ENCODE measurements at places on chromosomes 12 and 14. TPM values are rescaled to one million over a fixed set of nuclear protein-coding genes. Genes with fewer than 3 reads are reported as not detected.

GRCh38 chr12:94679554-94680195 is 29.3 kb upstream of the TMCC3 start:
- no peak for DNase-seq

The CPNE6 gene
- not detected for polyA plus RNA-seq

DNA sequence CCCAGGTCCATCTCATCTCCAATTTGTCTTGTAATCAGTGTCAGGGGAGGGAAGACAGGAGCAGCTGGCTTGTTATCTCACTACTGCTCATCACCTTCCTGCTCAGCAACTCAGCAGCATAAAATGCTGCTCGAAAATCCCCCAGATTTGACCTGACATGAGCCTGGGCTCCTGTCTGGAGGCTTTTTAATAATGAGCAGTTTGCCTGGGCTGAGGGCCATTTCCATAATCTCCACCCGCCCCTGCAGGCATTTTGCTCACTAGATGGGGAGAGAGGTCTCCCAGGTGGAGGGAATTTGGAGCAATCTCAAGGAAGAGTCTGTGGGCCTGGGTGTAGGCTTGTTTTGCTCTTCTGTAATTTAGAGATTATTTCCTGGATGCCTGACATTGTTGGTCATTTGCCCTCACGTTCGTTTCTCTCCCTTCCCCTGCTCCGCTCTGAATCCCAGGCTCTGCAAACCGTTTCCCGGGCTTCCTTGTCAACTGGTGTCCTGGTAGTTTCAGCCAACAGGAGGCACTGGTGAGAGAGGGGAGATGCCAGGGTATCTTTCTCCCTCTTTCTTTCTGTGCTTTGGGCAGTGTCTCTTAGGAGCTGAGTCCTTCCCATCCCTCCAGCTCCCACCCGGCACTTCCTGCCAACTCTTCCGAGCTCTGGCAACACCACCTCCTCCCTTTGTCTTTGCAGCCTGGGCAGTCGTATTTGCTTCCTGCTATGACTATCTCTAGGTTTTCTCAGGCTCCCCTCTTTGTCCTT is 299.2 kb downstream of the GLT1D1 start:
- DNase-seq = no peak

- DNase-seq = no peak
Measured at GRCh38 chr12:129811963-129812362, 91.9 kb downstream of the TMEM132D start.

DNA sequence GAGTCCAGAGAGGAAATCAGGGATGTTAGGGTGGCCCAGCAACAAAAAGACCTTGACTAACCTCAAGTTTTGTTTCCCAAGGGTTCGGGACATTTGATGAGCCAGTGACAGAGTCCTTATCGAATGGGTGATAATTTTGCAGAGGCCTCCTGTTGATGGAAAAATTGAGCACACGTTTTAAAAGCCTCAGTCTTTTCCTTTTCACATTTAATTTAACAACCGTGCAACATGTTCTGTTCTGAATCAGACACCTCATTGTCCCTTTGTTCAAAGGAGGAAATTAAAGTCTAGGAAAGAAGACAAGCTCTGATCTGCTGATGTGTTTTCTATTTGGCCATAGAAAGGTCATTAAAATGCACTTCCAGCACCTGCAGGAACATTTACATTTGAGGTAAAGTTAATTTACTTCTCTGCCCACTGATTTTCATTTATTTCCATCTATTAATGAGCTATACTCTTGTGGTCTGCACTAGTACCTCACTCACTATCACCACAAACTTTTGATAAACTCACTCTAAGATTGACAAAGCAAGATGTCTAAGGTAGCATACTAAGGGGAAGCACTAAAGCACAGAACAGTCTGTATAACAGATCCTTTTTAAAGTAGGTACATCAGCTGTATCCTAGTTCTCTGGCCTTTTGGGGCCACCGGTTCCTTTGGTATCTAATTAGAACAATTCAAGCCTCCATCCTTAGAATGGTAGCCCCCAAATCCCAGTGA is 147.0 kb downstream of the RPAP3 start:
- no peak for DNase-seq

DNA sequence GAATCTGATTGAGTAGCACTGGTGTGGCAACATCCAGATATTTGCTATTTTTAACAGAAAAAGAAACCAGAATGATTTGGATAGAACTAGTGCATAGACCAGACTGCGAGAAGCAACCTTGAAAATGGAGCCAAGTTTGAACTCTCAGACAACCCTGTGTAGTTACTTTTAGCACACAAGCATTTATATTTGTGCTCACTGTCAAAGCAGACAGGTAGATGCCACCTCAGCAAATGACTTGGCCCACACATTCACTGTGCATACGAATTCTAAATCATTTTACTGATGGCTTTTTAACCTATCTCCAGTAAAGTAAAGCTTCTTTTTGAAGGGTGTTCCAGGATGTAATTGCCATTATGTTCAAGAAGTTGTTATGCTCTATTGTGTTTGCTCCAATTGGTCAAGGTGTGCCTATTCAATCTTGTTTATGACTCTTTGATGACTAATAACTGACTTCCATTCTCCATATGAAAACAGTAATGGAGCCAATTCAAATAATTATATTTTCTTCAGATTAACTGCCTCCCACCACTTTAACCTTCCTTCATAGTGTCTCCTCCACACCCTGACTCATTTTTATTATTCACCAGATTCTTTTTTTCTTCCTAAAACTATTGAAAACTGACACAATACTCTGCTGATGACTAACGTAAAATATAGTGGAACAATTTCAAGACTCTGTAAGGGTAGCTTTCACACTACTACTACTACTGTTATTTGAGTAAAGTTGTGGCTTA is 138.5 kb downstream of the CCER1 start:
- DNase-seq = no peak

The GLIPR1L1 gene
- polyA plus RNA-seq = not detected

- no peak for DNase-seq
Measured at GRCh38 chr14:21219561-21220111, 49.6 kb downstream of the HNRNPC start.

DNA sequence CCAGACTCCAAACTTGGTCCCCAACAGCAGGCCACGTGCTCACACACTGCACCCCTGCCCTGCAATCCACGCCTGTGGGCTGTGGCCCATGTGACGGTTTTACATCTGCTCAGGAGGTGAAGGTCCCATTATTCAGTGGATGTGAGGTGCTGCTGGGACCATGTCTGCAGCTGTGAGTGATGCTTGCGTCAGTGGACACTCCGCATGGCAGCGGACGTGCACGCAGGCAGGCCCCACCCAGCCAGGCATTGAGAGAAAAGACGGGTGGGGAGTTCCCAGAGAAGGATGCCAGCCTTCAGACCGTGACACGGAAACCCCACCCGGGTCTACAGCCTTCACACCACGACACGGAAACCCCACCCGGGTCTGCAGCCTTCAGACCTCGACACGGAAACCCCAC is 67.6 kb downstream of the NOC4L start:
- no peak for DNase-seq

The ADAM21 gene
- polyA plus RNA-seq = not detected

DNA sequence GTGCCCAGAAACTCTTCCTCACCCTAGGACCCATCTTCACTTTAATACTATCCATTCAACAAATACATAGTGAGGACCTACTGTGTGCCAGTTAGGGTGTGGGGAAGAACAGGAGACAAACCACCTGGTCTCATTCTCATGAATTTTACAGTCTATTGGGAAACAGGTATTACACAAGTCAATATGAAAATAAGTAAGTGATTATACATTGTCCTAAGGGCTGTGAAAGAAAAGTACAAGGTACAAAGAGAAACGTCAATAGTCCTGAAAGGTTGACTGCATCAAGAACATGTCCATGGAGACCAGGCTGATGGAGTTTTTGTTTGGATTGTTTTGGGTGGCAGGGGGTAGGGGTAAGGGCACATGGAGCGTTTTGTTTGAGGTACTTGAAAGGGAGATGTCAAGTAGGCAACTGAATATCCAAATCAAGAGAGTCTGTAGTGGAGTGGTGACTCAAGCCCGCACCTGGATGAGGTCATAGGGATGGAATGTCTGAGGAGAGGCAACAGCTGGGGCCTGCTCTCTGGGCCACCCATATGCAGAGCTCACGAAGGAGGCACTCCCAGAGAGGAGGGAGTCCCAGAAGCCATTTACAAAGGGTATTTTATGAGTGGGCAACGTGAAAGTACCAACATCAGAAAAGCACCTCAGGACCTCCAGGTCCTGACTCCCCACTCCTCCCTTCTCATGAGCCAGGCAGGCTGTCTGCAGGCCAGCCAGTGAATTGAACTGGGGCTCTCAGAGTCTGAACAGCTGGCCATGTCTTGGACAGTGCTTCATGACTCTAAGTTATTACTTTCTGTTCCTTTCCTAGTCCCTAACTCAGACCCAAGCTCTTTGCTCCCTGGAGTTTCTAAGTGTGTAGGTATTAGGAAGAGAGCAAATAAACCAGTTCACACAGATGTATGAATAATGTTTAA is 272.0 kb downstream of the ZFP36L1 start:
- no peak for DNase-seq

DNA sequence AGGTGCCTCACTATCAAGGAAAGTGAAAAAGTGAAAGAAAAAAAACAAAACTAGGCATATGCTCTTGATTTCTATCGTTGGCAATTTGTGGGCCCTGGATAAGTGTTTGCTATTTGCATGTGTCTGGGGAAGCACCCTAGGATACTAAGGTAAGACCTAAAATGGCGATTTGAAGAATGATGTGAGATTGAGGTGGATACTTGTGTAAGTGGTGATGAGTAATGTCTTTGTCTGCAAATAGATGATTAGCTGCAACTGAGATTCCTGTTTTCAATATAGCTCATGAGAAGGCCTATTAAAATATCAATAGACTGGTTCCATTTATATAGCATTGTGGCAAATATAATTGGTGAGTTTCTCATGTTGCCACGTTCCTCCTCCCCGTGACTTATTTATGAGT is 261.7 kb downstream of the NEDD1 start:
- DNase-seq = no peak

GRCh38 chr12:6469609-6470374 is 685 bp downstream of the VAMP1 start:
- no peak for DNase-seq

The IL22 gene
- not detected for polyA plus RNA-seq

GRCh38 chr14:82482345-82482744 is 948.7 kb upstream of the SEL1L start:
- no peak for DNase-seq

GRCh38 chr12:51533799-51534198 is 57.2 kb upstream of the SCN8A start:
- no peak for DNase-seq

GRCh38 chr12:12046401-12046800 is 24.3 kb upstream of the BCL2L14 start:
- DNase-seq = no peak

GRCh38 chr12:12723681-12724420 is 6.7 kb downstream of the CDKN1B start:
- peak; percentile 53 for DNase-seq

DNA sequence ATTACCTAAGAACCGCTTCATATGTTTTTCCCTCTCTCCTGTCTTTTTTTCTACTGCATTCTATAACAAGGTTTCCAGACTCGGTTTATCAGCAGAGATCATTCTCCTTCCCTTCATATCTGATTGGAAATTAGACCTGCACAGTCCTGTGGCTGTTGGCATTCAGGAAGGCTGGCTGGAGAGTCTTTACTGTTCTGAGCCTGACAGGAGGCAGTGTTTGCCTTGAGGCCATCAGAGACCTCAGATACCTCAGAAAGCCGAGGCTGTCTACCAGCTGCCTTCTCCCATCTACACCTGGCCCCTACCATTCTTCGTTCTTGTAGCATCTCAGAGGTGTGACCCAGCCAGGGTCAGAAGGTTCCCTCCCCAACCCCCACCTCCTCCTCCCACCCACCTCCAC is 182.0 kb downstream of the CAND1 start:
- DNase-seq = no peak

The TMEM132C gene
- polyA plus RNA-seq = not detected

The CCDC177 gene
- polyA plus RNA-seq = not detected

- DNase-seq = no peak
Measured at GRCh38 chr12:92945659-92946220, 16.6 kb upstream of the EEA1 start.

DNA sequence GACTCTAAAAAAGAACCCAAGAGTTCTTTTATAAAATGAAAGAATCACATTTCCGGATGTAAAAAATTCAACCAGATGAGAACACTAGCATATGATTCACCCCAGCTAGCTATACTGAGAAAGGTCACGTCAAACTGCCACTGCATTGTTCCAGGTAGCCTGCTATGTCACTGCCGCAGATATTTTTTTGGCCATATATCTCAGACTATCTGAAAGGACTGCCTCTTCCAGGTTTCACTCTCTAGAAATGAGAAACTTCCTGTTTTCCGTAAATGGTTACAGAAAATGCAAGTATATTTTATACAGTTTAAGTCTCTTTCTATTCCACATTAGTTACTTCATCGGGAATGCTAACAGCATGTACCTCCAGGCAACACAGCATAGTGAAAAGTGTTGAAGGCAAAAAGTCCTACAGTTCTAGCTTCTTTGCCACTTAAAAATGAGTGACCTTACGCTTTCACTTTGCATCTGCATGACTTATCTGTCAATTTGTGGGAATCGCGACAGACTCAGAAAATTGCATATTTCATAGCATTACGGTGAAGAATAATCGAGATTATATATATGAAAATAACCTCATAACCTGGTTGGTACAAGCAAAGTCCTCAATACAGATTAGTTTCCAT is 105.2 kb downstream of the MED13L start:
- no peak for DNase-seq

GRCh38 chr12:54891717-54892478 is 37.6 kb downstream of the MUCL1 start:
- DNase-seq = no peak

GRCh38 chr14:40697231-40697630 is 909.4 kb upstream of the LRFN5 start:
- no peak for DNase-seq

DNA sequence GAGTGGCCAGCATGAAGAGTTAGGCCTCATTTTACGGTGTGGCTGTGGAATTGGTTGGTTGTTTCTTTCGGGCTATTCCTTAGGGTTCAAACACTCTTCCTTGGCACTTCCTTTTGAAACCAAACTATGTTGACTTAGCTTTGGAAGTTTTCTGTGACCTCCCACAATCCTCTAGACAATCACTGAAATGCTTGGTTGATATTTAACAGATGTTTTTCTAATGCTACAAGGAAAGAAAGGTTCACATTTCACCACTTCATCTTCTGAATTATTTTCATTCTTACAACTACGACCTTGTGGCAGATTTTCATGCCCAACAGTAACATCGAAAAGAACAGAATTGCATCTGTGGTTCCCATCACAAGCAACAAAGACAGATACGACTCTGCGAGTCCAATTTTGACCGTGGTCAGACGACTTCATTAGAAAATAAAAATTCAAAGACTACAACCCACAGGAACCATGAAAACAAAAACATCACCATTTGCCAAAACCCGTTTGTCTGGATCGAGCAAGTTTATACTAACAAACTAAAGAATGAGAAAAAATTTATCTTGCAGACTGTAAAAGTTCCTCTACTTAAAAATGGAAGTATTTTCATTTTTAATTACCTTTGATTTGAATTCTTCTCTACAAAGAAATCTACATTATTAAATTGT is 16.9 kb downstream of the PRKAB1 start:
- DNase-seq = no peak

GRCh38 chr12:109085590-109085989 is 7.7 kb downstream of the ALKBH2 start:
- DNase-seq = no peak
